AG04450 (cell line): ENCODE measurements at places on chromosomes 1 and 21. TPM values are rescaled to one million over a fixed set of nuclear protein-coding genes. Genes with fewer than 3 reads are reported as not detected.

DNA sequence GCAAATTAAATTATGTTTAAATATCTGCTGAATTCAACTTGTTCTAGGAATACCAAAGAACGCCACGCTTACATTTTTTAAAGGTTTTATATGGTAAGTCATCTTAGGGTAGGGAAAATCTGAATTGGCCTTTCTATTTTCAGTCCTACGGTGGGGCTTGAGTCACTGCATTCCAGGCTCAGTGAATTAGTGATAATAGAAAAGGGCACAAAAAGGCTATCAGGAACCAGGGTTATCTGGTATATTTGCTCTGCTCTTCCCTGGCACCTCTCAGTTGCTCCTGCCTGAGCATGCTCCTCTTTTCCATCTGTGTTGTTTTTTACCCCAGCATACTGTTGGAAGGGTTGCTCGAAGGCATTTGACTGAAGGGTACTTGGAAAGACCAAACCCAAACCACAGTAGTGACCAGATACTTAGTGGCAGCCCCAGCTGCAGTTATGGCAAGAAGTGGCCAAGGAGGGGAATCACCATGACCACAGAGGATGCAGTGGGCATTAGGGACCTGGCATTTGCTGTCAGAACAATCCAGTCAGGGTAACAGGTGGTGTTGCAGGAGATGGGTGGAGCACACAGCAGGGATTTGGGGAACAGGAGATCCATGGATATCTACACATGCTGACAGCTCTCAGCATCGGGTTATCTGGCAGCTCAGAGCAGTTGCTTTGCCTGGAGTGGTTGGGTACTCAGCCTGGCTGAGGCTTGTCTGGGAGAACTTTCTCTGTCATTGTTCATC is 2.3 kb downstream of the OVAAL start:
- DNase-seq: no peak

DNA sequence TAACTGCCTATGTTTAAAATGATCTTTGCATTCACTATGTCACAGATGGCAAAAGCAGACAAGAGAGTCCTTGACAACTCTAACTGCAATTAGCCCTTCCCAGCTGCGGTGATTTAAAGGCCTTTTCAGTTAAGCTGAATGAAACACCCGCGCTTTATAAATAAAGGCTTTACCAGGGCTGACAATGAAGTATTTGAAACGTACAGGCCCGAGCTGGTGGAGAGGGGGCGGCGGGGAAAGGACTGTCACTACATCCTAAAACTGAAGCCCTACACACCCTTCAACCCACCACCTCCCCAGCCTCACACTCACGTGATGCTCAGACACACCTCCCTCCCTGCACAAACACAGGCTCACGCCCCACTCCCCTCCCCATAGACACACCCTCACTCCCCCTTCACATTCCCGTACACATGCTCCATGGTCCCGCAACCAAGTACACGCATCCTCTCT is 45.5 kb downstream of the GRIK3 start:
- no peak for DNase-seq

- DNase-seq: no peak
Observed at GRCh38 chr1:33852711-33853110, 11.2 kb upstream of the HMGB4 start.

DNA sequence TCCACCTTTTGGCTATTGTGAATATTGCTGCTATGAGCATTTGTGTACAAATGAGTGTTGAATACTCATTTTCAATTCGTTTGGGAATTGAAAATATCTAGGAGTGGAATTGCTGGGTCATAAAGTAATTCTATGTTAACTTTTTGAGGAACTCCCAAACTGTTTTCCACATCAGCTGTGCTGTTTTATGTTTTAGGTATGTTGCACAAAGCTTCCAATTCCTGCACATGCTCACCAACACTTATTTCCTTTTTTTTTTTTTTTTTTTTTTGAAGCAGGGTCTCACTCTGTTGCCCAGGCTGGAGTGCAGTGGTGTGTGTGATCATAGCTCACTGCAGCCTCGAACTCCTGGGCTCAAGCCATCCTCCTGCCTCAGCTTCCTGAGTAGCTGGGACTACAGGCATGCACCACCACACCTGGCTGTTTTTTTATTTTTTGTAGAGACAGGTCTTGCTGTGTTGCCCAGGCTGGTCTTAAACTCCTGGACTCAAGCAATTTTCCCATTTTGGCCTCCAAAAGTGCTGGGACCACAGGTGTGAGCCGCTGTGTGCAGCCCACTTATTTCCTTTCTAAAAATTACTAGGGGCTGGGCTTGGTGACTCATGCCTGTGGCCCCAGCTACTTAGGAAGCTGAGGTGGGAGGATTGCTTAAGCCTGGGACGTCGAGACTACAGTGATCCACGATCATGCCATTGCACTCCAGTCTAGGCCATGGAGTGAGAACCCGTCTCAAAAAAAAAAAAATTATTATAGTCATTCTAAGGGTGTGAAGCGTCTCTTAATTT is 33.4 kb downstream of the TMCC2 start:
- no peak for DNase-seq

- DNase-seq: no peak
Observed at GRCh38 chr1:15649937-15650336, 32.7 kb downstream of the DDI2 start.

- no peak for DNase-seq
Observed at GRCh38 chr1:150479927-150480352, 7.3 kb upstream of the TARS2 start.

DNA sequence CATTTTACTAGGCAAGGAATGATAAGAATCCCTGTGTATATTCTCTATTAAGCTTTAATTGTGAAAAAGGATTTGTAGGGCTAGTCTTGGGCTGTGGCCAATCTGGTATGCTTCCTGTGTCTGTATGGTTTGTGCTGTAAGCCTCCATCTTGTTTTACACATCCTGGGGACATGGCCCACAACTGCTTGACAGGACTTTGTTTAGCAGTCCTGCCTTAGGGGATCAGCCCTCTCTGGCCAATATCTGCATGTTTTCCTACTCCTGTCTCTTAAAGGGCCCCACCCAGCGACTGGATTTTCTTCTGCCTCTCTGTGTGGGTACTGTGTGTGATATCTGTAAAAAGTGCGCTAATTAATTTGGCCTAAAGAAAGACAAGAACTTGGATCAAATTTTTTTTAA is 813.2 kb downstream of the PLA2G4A start:
- no peak for DNase-seq

DNA sequence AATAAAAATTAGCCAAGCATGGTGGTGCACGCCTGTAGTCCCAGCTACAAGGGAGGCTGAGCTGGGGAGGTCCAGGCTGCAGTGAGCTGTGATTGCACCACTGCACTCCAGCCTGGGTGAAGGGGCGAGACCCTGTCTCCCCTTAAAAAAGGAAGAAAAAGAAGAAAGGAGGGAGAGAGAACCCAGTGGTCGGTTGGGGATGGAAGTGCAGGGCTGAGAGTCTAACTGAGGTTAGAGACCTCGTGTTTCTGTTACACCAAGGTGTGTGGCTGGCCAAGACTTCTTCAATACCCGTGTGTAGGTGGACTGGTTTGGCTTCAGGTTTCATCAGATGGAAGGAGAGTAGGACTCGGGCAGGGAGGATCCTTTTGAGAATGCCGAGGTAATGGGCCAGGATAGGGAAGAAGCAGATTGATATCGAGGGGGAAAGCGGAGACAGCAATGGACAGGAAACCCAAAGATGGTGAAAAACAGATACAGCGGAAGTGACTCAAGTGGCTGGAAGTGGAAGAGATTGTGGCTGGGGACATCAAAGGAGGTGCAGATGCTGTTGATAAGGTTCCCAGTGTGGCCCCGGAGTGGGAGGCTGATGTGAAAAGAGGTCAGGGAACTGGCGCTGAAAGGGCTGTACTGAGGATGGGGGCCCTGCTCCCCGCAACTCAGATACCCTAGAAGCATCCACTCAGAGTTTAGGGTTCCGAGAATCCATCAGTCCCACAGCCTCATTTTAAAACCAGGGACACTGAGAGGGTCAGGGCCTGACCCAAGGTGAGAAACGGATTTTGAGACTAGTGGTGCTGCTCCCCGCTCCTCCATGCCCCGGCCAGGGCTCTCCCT is 681 bp upstream of the UBXN10 start:
- no peak for DNase-seq

DNA sequence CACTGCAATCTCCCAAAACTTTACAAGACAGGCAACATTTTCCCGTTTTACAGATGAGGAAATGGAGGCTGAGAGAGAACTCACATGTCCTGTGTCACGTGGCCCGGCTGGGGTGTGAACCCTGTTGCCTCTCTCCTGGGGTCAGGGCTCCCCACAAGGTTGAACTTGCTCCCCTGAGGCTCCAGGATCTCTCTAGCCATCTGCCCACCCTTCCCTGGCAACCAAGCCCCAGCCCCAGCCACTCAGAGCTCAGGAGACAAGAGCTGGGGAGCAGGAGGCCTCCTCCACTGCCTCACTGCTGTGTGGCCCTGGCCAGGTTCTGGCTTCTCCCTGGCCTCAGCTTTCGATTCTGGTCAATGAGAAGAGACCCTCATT is 11.8 kb downstream of the LAPTM5 start:
- no peak for DNase-seq

- DNase-seq: no peak
Observed at GRCh38 chr1:205610036-205610435, 21.8 kb downstream of the ELK4 start.

- no peak for DNase-seq
Observed at GRCh38 chr1:200530623-200531261, 89.8 kb downstream of the KIF14 start.

- peak; percentile 59 for DNase-seq
Observed at GRCh38 chr1:201450721-201451291, 18.2 kb downstream of the PHLDA3 start.

DNA sequence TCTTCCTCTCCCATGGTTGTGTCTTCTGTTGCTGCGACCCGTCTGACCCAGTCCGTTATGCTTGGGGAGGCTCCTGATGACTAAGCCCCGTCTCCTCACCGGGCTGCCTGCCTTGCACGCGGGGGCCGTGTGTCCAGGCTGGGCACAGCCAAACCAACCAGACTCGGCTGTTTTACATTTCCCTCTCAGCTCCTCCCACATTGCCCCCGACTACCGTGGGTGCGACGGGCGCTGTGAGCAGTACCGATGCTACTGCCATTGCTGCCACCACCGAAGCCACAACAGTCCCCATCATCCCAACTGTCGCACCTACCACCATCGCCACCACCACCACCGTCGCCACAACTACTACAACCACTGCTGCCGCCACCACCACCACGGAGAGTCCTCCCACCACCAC is 46.0 kb upstream of the CNTN2 start:
- DNase-seq: no peak

DNA sequence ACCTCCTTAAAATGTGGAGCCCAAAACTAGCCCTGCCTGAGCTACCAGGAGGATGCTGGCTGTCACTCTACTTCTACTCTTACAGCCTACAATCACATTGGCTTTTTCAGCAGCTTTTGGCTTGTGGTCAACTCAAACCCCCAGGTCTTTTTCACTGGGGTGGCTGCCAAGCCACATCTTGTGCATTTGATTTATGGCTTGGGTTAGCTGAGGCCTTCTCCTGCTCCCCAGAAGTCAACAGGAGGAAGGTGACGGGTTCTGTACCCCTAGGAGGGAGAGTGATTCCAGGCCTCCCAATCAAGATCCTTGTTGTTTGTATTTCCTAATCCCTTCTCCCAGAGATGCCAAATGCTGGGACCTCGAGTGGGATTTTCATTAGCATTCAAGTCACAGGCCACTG is 124.3 kb downstream of the LACTBL1 start:
- no peak for DNase-seq

DNA sequence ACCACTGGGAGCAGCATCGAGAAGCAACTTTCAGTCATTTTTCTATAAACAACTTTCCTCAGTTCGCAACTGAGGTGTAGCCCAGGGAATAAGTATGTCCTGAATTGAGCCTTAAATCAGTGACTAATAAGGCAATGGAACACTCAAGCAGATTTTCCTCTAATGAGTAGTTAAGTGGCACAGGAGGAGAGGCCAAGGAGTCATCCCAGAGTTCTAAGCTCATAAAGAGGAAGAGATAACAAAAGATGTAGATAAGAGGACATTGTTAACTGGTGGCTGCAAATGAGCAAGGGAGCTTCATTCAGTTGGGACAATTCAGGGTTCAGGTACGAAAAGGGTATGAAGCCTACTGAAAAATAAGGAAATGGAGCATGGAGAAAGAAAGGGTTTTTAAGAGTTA is 64.5 kb downstream of the LRRC40 start:
- no peak for DNase-seq

DNA sequence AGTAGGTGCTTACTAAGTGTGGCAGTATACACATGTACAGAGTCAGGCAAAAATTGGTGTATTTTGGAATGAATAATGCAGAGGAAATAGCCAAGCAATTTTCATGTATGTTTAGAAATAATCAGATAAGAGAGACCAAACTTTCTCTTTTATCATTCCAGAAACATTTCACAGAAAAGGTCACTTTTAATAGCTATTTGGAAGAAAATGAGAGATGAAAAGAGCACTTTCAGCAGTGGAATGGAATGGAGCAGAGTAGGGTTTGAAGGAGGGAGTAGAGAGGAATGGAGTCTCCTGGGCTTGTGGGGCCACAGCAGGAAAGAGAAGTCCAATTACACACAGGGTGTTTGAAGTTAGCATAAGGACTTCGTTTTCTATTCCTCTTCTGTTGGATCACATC is 48.8 kb upstream of the GJA5 start:
- no peak for DNase-seq

DNA sequence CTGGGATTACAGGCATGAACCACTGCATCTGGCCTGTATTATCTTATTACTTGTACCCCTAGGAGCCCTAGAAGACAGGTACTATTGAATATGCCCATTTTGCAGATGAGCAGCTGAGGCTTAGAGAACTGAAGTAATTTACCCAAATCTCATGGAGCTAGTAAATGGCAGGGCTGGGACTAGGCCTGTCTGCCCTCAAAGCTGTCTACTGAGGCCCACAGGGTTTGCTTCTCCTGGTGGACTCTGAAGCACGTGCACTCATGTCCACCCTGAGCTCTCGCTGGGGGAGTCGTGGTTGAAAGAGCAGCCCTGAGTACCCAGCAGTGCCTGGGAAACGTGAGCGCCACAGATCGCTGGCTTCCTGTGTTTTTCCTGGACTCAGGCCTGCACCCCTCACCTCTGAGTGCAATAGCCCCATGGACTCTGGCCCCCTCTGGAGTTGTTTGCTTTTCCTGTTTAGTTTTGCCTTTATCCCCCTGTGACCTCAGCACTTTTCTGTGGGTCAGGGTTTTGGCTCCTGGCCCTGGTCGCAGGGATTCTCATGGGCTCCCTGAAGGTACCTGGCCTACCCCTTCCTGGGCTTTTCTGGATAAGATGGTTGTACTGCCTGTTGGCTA is 52.4 kb downstream of the ARHGEF10L start:
- no peak for DNase-seq

- DNase-seq: no peak
Observed at GRCh38 chr1:88311265-88311664, 372.8 kb upstream of the PKN2 start.

The C1orf74 gene
- polyA plus RNA-seq: 1.8 and 2.2 TPM in 2 replicates

The DARS2 gene
- 20.2 and 25.1 TPM in 2 replicates for polyA plus RNA-seq

The HLCS gene
- polyA plus RNA-seq: 19.5 and 22.3 TPM in 2 replicates

The CCDC185 gene
- not detected in 2 replicates for polyA plus RNA-seq

The CCDC30 gene
- 0.42 and 0.61 TPM in 2 replicates for polyA plus RNA-seq

The STIL gene
- 3.5 and 6.4 TPM in 2 replicates for polyA plus RNA-seq

The DENND2C gene
- polyA plus RNA-seq: 0.43 and 0.64 TPM in 2 replicates
